Muscle of arm (tissue), 14 donors: ENCODE measurements at places on chromosomes 4 and X. TPM values are rescaled to one million over a fixed set of nuclear protein-coding genes. Genes with fewer than 3 reads are reported as not detected.
A peak's percentile ranks its signal among the peaks of the same experiment; 100 is the strongest.

DNA sequence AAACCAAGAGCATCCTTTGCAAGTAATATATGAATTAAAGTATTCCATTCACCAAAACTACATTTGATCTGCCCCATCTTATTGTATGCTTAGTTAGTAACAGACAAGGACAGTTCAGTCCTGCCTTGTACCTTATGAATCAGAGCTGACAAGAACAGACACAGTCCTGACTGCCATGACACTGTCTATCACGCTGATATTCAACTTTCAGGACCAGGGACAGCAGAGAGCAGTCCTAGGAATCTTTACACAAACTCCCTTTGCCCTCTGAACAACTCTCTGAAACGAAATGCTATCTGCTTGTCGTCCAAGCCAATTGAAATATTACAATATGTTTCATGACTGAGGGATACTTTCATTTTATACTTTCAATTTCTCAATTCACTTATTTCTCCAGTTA lies 268.6 kb upstream of the VCX start:
- peak; percentile 7 for DNase-seq

DNA sequence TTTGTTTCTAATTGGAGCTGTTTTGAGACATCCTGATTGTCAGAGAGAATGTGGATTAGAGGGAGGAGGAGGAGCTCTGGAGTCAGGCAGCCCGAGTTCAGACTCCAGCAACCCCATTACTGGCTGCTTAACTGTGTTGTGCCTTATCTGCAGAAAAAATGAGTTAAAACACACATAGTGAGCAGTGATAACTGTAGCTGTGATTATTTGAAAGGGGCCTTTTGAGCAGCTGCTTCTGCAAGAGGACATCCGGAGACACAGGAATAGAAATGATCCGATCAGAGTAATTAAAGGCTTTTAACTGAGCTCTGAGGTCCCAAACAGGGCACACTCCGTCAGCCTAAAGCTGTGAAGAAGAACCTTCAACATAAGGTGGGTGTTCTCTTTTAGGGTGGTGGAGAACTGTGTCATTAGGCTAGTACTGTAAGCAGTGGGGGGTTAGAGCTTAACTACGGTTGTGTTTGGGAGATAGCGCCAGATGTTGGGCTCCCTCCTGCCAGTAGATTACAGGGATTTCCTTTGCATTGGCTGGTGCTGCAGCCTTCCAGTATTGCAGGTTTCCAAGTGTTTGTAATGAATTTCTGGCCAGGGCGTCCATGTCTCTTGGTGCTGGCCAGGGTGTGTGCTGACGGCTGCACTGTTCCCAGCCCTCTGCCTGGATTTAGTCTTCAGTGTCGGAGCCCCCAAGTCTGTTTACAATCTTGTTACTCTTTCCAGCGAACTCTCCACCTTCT lies 24.3 kb downstream of the ADD1 start:
- DNase-seq: peak; percentile 37

DNA sequence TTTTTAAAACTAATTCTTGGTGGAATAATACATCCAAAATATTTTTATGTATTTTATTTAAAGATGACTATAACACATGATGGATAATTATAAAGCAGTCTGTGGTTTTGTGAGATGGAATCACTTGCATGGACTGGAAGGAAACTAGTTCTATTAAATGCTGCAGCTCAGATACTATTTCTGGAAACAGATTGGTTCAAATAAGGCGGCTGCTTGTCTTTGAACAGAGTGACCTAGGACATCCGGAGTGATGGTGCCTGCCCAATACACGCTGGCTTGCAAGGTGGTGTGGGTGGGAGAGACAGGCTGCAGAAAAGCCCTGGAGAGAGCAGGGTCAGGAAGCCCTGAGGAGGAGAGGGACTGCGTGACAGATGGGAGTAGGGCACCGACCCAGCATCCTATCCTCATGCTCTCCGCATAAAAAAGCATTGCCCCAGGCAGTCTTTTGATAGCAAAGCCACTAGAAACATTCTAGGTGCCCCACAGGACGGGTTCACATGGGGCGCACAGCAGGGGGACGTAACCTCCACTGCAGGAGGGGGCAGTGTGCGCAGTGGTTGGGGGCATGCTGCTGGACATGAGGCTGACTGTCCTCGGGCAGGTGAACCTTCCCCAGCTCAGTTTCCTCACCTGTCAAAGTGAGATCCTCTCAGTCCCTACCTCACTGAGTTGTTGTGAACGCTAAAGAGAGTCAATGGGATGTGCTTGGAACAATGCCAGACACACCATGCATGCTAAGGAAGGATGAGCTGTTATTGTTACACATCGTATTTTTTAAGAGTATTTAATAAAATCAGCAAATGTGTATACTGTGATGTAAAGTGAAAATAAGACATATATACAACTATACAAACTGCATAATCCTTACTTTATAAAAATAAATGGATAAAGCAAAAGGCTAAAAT lies 71.3 kb downstream of the EVC2 start:
- DNase-seq: no peak

S100G gene
- not detected for polyA plus RNA-seq

DNA sequence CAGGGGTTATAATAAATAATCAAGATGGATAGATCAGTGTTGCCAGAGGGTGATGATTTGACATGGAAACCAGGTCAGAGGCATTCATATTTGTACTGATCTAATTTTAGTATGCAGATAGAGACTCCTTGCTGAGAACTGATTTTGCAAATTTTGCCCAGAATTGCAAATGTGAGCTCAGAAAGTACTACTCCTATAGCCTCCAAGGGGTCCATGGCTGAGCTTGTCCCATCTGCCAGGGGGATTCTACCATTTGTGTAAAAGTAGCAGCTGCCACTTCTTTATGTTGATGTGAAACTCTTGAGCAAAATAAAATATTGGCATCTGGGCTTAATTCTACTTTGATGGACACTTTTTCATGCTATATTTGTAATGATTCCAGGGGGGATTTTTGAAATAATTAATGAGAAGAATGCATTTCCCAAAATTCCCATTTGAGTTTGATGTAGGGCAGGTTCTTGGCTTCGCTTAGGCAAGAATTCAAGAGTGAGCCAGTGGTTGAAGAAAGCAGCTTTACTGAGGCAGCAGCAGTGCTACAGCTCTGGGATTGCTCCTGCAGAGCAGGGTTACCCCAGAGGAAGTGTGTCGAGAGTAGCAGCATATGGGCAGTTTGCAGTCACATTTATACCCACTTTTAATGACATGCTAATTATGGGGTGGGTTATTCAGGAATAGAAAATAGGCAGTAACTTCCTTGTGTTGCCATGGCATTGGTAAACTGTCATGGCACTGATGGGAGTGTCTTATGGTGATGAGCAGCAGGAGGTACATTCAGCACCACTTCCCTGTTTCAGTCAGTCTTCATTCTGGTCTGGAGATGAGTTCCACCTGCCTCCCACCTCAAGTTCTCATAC lies 38.7 kb upstream of the DCLK2 start:
- no peak for DNase-seq

GRCh38 chrX:109952050-109952449 lies 50.9 kb upstream of the TMEM164 start:
- DNase-seq: no peak

- no peak for DNase-seq
Measured at GRCh38 chrX:24343719-24344118, 16.7 kb upstream of the SUPT20HL1 start.

DNA sequence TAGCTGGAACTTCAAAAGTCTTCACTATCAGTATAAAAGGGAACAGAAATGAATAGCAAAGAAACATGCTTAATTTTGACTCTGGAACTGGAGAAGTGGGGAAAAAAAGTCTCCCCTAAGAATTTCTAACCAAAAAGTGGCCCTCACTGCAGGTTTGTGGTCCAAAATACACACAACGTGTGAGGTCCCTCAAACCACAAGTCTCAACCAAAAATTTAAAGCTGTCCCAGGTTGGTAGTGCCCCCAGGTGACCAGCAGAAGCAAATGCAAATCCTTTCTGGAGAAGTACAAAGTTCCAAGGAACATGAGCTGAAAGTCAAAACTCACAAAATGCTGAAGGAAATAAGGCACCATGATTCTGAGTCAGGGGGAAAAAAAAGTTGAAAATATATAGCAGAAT lies 23.6 kb upstream of the VAMP7 start:
- no peak for DNase-seq

DNA sequence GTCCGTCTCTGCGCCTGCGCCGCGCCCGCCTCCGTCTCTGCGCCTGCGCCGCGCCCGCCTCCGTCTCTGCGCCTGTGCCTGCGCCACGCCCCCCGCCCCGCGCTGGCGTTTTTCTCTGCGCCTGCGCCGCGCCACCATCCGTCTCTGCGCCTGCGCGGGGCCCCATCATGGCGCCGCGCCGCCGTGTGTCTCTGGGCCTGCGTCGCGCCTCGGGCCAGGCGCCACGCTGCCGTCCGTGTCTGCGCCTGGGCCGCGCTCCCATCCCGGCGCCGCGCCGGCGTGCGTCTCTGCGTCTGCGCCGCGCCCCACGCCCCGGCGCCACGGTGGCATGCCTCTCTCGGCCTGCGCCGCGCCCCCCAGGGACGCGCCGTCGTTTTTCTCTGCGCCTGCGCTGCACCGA lies 51.8 kb upstream of the DUX4 start:
- DNase-seq: no peak

PDGFRA gene
- polyA plus RNA-seq: 84.3 TPM

GUCY1A1 gene
- polyA plus RNA-seq: 14.3 TPM

GRCh38 chrX:1486749-1487361 lies 34.1 kb upstream of the ASMTL start:
- DNase-seq: no peak

- no peak for DNase-seq
Measured at GRCh38 chr4:160110891-160111290, 1008.0 kb downstream of the RAPGEF2 start.

DNA sequence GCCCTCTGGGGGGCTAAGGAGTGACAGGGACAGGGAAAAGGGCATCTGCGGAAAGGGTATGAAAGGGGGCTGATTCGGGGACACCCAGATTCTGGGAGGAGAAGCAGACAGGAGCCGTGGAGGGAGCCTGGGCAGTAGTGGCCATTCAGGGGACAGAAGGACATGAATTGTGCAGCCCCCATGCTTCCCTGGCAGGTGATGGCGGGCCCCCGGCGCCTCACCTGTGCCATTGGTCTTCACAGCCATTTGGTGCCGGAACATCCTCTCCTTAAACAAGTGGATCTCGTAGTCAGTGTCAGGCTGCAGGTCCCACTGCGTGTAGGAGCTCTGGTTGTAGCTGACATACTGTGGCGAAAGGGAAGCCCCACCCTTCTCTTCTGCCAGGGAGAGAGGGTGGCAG lies 21.9 kb downstream of the L1CAM start:
- DNase-seq: no peak

GLRA3 gene
- polyA plus RNA-seq: 0.03 TPM

GRCh38 chr4:6095897-6096296 lies 77.7 kb upstream of the C4orf50 start:
- DNase-seq: no peak

DNAAF6 gene
- polyA plus RNA-seq: not detected

GRCh38 chr4:16665942-16666551 lies 232.4 kb downstream of the LDB2 start:
- no peak for DNase-seq

- no peak for DNase-seq
Measured at GRCh38 chrX:20499763-20500162, 233.1 kb upstream of the RPS6KA3 start.

CLNK gene
- polyA plus RNA-seq: 0.90 TPM

VCX3A gene
- 0.24 TPM for polyA plus RNA-seq
